Body of pancreas (tissue), 4 donors: ENCODE measurements at places on chromosomes 12 and 14. TPM values are rescaled to one million over a fixed set of nuclear protein-coding genes. Genes with fewer than 3 reads are reported as not detected.

Gene TMEM52B
- not detected for total RNA-seq

Gene ARHGDIB
- total RNA-seq = 19.8 TPM

GRCh38 chr14:35122696-35123387 lies 490 bp downstream of the PRORP start:
- no peak for DNase-seq

GRCh38 chr12:46246021-46246700 lies 22.7 kb downstream of the SLC38A1 start:
- DNase-seq = no peak

DNA sequence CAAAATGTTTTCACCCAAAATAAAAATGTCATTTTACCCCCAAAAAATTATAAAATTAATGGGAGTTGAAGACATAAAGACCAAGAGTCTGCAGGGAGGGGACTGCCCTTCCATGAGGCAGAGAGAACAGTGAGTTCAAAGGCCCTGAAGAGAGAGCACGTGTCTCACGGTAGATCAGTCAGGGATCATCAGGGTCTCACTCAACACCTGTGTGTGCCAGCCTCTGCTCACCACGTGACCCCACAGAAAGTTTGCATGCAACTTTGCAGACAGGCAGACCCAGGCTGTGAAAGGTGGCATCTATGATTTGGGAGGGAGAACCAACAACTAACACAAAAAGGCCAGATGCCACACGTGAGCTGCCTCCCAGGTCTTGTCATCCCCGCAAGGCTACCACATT lies 33.1 kb downstream of the CLMN start:
- no peak for DNase-seq

DNA sequence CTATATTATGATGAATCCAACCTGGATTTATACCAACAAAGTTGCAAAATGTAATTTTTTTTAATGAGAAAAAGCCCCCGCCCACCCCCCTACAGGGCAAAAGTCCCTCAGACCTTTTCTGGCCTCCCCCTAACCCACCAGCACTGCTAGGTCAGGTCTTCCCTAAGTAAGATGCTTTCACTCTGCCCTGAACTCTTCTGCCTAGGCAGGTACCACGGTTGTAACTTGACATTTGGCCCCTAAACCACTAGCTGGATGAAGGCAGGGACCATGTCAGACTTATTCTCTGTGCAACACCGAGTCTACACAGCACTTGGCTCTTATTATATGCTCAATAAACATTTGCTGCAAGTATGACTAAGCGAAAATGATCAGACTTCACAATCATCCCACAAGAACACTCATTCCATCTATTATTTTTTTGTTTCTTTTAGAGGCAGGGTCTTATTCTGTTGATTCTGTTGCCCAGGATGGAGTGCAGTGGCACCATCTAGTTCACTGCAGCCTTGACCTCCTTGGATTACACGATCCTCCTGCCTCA lies 63.2 kb downstream of the SPRING1 start:
- no peak for DNase-seq

- no peak for DNase-seq
Observed at GRCh38 chr14:59510966-59511365, 26.6 kb downstream of the JKAMP start.
